T-helper 17 cell (primary cell): ENCODE measurements at places on chromosomes 4 and X.

GRCh38 chrX:30613721-30614120 lies 36.2 kb upstream of the TASL start:
- no peaks in the 10 kb centered on the region for H3K27me3 ChIP-seq
- H3K4me3 ChIP-seq, result no peak overlapping the region
- H3K36me3 ChIP-seq, result no peaks in the 10 kb centered on the region
- no peaks in the 10 kb centered on the region for H3K4me1 ChIP-seq

GRCh38 chr4:78121338-78121904 lies 64.3 kb downstream of the FRAS1 start:
- H3K4me3 ChIP-seq, result no peak overlapping the region
- H3K27me3 ChIP-seq, result peaks cover 7% of the 10 kb centered on the region
- no peak overlapping the region for H3K27ac ChIP-seq
- no peaks in the 10 kb centered on the region for H3K4me1 ChIP-seq
- H3K36me3 ChIP-seq, result no peaks in the 10 kb centered on the region

- peaks cover 10% of the 10 kb centered on the region for H3K4me1 ChIP-seq
- peak overlapping the region; percentile 27 for H3K27ac ChIP-seq
- no peak for DNase-seq
- peaks cover 9% of the 10 kb centered on the region for H3K27me3 ChIP-seq
- peaks cover 4% of the 10 kb centered on the region for H3K36me3 ChIP-seq
- H3K4me3 ChIP-seq, result no peak overlapping the region
Measured at GRCh38 chr4:1174941-1175634, 2.7 kb upstream of the SPON2 start.

DNA sequence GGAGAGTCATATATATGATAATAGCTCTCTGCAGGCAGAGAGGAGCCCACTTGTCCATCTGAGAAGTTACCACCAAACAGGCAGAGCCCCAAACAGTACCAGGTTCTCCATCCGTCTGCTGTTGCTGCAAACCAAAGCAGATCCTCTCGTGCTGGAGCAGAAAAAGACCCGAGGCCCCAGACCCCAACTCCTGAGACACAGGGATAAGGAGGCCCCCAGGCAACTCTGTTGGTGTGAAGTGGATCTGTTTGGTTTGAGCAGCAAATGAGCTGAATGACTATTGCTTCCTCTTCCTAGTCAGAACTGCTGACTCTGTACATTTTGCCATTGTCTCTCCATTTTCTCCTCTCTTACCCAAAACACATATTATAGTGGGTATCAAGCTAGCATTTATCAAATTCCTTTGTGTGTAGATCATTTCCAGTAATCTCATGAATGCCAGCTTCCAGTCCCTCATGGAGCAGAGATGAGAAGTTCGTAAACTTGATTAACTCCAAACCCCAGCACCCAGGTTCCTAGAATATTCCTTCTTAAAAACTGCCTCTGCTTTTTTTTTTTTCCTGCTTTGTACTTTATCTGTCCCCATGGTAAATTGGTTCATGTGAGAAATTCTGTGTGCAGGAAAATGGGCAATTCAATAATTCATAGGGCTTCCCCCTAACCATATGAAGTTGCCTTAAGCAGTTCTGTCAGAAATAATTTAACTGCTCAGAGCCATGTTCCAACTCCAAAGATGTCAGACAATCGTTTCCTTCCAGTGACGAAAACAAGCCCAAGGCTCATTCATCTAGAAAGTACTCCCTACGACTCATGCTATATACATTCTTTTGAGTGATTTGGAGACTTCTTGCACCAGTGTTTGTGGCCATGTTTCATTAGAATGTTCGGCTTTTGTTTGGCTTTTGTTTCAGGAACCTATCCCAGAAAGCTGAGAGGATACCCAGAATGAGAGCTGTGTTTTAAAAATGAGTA lies 98.6 kb upstream of the ATXN3L start:
- H3K36me3 ChIP-seq, result no peaks in the 10 kb centered on the region
- H3K27me3 ChIP-seq, result no peaks in the 10 kb centered on the region
- no peak overlapping the region for H3K27ac ChIP-seq
- no peak for DNase-seq
- no peak overlapping the region for H3K4me3 ChIP-seq

DNA sequence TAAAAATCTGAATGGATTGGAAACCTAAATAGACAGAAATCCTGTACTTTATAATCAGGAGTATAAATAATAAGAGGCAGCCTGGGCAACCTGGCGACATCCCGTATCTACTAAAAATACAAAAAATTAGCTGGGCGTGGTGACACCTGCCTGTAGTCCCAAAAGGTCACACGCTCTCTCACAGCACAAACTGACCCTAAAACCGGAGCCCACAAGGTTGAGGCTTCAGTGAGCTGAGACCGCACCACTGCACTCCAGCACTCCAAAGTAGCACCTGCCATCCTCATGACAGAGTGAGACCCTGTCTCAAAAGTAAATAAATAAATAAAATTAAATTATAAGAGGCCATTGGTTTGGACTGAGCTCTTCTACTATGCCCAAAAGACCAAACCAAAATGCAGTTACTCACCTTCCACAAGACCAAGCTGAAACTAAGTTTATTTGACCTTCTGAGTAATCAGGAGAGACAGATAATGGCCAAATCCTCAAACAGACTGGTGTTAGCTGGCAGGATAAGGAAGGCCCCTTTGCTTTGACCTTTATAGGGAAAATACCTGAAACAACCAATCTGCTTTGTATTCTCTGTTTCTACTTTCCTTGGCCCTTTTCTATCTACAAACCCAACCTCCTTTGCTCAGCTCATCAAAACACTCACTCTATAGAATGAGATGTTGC lies 3.2 kb upstream of the GRSF1 start:
- H3K4me1 ChIP-seq, result peaks cover 11% of the 10 kb centered on the region
- no peaks in the 10 kb centered on the region for H3K27me3 ChIP-seq
- no peak overlapping the region for H3K27ac ChIP-seq
- no peaks in the 10 kb centered on the region for H3K36me3 ChIP-seq

- no peak overlapping the region for H3K4me3 ChIP-seq
- no peaks in the 10 kb centered on the region for H3K4me1 ChIP-seq
Measured at GRCh38 chr4:169152899-169153298, 117.9 kb downstream of the SH3RF1 start.

- H3K27me3 ChIP-seq, result peaks cover 10% of the 10 kb centered on the region
- no peak overlapping the region for H3K4me3 ChIP-seq
Measured at GRCh38 chr4:177222781-177223180, 86.9 kb upstream of the NEIL3 start.

GRCh38 chr4:104531390-104531789 lies 36.7 kb upstream of the CXXC4 start:
- no peaks in the 10 kb centered on the region for H3K4me1 ChIP-seq
- no peaks in the 10 kb centered on the region for H3K27me3 ChIP-seq
- H3K4me3 ChIP-seq, result no peak overlapping the region
- H3K36me3 ChIP-seq, result no peaks in the 10 kb centered on the region
- no peak overlapping the region for H3K27ac ChIP-seq

DNA sequence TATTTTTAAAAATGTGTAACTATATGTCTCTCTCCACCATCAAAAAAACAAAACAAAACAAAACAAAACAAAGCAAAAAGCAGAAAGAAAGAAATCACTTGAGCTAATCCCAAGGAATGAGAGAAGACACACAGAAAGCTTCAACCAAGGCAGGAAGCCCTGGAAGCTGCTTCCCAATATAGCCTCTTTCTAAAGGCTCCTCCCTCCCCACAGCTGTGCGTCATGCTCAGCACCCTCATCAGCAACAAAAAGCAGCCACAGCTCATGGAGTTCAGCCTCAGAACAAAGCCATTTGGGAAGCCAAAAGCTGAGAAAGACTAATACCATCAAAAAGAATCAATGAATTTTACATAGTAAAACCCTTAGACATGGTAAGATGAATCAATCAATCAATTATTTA lies 501.6 kb upstream of the SMIM31 start:
- no peak for DNase-seq
- H3K27me3 ChIP-seq, result no peaks in the 10 kb centered on the region
- H3K4me3 ChIP-seq, result no peak overlapping the region
- H3K4me1 ChIP-seq, result no peaks in the 10 kb centered on the region
- no peaks in the 10 kb centered on the region for H3K36me3 ChIP-seq
- no peak overlapping the region for H3K27ac ChIP-seq

- peaks cover 2% of the 10 kb centered on the region for H3K4me1 ChIP-seq
- H3K27ac ChIP-seq, result no peak overlapping the region
- DNase-seq, result no peak
- no peak overlapping the region for H3K4me3 ChIP-seq
Measured at GRCh38 chr4:6377626-6378492, 94.6 kb downstream of the PPP2R2C start.

- H3K27me3 ChIP-seq, result no peaks in the 10 kb centered on the region
- H3K27ac ChIP-seq, result peak within 1 kb of the TSS; percentile 94
- no peaks in the 10 kb centered on the region for H3K36me3 ChIP-seq
- no peak for DNase-seq
Measured at GRCh38 chr4:112296949-112297880, at the start of gene ALPK1. Gene ALPK1 (plus strand): TSS chr4:112297369.

- no peak overlapping the region for H3K4me3 ChIP-seq
- no peak for DNase-seq
- no peaks in the 10 kb centered on the region for H3K36me3 ChIP-seq
- no peak overlapping the region for H3K27ac ChIP-seq
- H3K4me1 ChIP-seq, result peaks cover 4% of the 10 kb centered on the region
Measured at GRCh38 chrX:39322496-39322895, 521.2 kb downstream of the MID1IP1 start.

GRCh38 chrX:82703551-82703950 lies 804.5 kb upstream of the POU3F4 start:
- H3K27me3 ChIP-seq, result no peaks in the 10 kb centered on the region
- H3K36me3 ChIP-seq, result no peaks in the 10 kb centered on the region
- DNase-seq, result no peak

DNA sequence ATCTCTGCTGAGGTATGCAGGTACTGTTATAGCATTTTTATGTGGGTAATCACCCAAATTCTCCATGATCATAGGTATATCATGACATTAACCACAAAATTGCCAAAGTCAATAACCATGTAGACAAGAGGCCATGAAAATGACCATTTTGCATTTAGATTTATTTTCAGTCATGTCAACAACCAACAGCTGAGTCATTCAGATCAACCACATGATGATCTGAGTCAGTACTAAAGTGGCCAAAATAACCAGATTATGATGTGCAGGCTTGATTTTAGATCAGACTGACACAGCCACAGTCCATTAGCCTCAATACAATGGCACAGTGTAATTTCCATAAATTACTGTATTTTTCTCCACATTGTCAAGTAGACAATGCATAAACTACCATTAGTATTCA lies 240.5 kb downstream of the GRIA3 start:
- H3K27me3 ChIP-seq, result peaks cover 5% of the 10 kb centered on the region
- no peak for DNase-seq
- H3K27ac ChIP-seq, result no peak overlapping the region
- no peaks in the 10 kb centered on the region for H3K36me3 ChIP-seq
- no peaks in the 10 kb centered on the region for H3K4me1 ChIP-seq
- no peak overlapping the region for H3K4me3 ChIP-seq

GRCh38 chr4:183430317-183430993 lies 14.0 kb upstream of the CDKN2AIP start:
- no peaks in the 10 kb centered on the region for H3K36me3 ChIP-seq
- H3K27ac ChIP-seq, result peak overlapping the region; percentile 76
- DNase-seq, result no peak
- H3K4me3 ChIP-seq, result peak overlapping the region; percentile 66
- H3K27me3 ChIP-seq, result no peaks in the 10 kb centered on the region

- H3K27me3 ChIP-seq, result no peaks in the 10 kb centered on the region
- peaks cover 82% of the 10 kb centered on the region for H3K4me1 ChIP-seq
- H3K27ac ChIP-seq, result peak overlapping the region; percentile 95
- no peak for DNase-seq
Measured at GRCh38 chr4:38674258-38675144, 10.5 kb downstream of the KLF3 start.

DNA sequence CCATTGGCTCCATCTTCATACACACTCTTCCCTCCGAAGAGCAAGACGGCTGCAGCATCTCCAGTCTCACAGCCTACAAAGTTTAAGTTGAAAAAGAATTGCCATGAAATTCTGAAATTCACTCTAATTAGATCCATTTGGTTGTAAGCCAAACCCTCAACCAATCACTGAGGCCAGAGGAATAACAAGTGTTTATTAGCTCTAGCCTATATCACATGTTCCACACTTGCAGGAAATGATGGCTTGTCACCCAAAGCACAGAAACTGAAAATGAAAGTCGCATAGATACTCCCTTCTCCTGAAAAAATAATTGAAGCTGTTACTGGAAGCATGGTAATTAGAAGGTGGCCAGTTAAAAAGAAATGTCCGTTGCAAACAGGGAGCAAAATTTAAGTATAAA lies 1071.8 kb downstream of the CCSER1 start:
- H3K27ac ChIP-seq, result no peak overlapping the region
- no peaks in the 10 kb centered on the region for H3K4me1 ChIP-seq
- DNase-seq, result no peak
- H3K36me3 ChIP-seq, result no peaks in the 10 kb centered on the region

DNA sequence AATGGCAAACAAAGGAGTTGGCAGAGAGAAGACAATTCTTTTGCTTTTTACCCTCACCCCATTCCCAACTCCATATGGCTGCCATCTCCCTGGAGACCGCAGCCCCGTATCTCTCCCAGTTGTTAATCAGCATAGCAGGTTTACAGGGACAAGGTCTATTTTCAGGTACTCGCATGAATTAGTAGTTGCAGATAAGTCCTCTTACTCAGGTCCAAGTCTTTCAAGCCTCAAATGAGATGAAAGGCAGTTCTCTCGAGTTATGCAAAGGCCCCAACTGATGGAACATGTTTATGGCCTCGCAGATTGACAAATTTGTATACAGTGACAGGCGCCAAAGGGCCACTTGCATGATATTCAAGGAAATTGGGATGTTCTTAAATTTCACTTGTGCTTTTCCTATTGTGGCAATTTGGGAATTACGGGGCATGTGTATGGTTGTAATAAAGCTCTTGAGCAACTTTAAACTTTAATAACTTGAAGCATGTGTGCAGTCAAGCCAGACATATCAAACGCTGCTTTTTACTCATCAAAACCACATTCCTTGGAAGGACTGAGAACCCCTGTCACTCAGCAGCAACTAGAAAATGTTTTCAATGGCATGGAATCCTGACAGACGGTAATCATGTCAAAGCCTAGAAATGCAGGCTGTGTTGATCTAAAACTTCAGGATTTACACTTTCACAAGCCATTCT lies 45.1 kb downstream of the KDR start:
- no peak overlapping the region for H3K4me3 ChIP-seq
- peaks cover 38% of the 10 kb centered on the region for H3K27me3 ChIP-seq
- no peak for DNase-seq

DNA sequence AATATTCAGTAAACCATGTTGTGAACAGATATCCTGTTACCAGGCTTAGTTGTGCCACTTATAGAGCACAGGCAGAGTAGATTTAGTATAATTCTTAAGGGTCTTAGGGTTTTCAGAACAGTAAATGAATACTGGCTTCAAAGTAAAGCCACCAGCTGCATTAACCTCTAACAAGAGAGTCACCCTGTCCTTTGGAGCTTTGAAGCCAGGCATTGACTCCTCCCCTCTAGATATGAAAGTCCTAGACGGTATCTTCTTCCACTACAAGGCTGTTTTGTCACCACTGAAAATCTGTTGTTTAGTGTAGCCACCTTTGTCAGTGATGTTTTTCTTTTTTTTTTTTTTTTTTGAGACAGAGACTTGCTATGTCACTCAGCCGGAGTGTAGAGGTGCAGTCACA lies 77.7 kb downstream of the ALPK1 start:
- DNase-seq, result no peak
- no peak overlapping the region for H3K4me3 ChIP-seq
- H3K36me3 ChIP-seq, result peaks cover 15% of the 10 kb centered on the region
- H3K27ac ChIP-seq, result no peak overlapping the region
- peaks cover 4% of the 10 kb centered on the region for H3K4me1 ChIP-seq
- no peaks in the 10 kb centered on the region for H3K27me3 ChIP-seq
